Hepatocyte (in vitro differentiated cells): ENCODE measurements at places on chromosomes 3 and 15. TPM values are rescaled to one million over a fixed set of nuclear protein-coding genes. Genes with fewer than 3 reads are reported as not detected.

Gene CYP1A1
- 19.1 and 22.6 TPM in 2 replicates for polyA plus RNA-seq

Gene LRRC31
- polyA plus RNA-seq, result 1.1 and 1.4 TPM in 2 replicates

Gene IQCF5
- not detected in 2 replicates for polyA plus RNA-seq

Gene WDR93
- polyA plus RNA-seq, result 0.57 TPM in 1 of 2 replicates, not detected in the other

Gene ACAN
- polyA plus RNA-seq, result 0.13 and 0.34 TPM in 2 replicates

DNA sequence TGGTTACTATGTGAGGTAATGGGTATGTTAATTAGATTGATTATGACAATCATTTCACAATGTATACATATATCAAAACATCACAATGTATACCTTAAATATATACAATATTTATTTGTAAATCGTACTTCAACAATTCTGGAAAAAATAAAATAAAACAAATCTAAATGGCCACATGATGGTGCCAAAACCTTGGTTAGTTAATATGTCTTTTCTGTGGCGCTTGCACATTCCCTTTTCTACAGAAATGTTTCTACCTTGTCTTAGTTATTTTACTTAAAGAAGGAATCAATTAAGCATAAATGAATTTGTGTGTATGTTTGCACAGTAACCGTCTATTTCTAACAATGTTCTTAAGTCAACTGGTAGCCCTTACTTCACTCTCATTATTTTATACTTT is 53.4 kb downstream of the OXSM start:
- no peak for DNase-seq
- no peaks in the 10 kb centered on the region for H3K27me3 ChIP-seq
- no peak overlapping the region for H3K27ac ChIP-seq
- no peaks in the 10 kb centered on the region for H3K36me3 ChIP-seq
- H3K4me1 ChIP-seq, result no peaks in the 10 kb centered on the region

- no peaks in the 10 kb centered on the region for H3K36me3 ChIP-seq
- no peak overlapping the region for H3K27ac ChIP-seq
- DNase-seq, result no peak
- no peaks in the 10 kb centered on the region for H3K27me3 ChIP-seq
- no peak overlapping the region for H3K4me3 ChIP-seq
Measured at GRCh38 chr3:174330303-174330702, 528.8 kb upstream of the NAALADL2 start.

- no peaks in the 10 kb centered on the region for H3K4me1 ChIP-seq
- no peaks in the 10 kb centered on the region for H3K27me3 ChIP-seq
- H3K4me3 ChIP-seq, result no peak overlapping the region
- no peaks in the 10 kb centered on the region for H3K36me3 ChIP-seq
- DNase-seq, result no peak
Measured at GRCh38 chr3:149042789-149043386, 43.4 kb downstream of the HLTF start.

GRCh38 chr3:52364322-52365035 is 48.4 kb downstream of the DNAH1 start:
- H3K27ac ChIP-seq, result no peak overlapping the region
- no peak overlapping the region for H3K4me3 ChIP-seq
- DNase-seq, result no peak
- H3K4me1 ChIP-seq, result no peaks in the 10 kb centered on the region

DNA sequence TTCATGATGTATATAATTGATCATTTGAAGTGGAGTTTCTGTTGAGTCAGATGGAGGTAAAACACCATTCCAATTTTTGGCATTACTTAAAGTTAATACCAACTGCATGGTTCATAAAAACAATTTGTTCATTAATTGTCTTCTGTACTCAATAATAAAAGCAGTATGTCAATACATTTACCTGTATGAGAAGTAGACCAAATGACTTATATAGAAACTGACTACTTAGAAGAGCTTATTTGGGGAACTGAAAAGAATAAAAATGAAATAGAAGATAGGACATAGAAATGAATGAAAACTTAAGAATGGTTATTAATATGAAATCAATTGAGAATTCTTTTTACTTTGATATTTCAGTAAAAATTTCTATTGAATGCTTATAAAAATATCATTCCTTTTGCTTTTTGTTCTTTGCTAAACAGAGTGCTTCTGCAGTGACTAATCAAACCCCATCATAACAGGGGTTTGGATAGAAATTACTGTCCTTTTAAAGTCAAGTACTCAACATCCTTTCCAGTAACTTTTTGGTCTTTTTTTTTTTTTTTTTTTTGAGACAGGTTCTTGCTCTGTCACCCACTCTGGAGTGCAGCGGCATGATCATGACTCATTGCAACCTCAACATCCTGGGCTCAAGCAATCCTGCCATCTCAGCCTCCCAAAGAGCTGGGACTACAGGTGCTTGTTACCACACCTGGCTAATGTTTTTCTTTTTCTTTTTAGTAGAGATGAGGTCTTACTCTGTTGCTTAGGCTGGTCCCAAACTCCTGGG is 6.5 kb upstream of the CRYBG3 start:
- no peaks in the 10 kb centered on the region for H3K36me3 ChIP-seq
- H3K4me3 ChIP-seq, result no peak overlapping the region
- H3K27ac ChIP-seq, result no peak overlapping the region
- no peaks in the 10 kb centered on the region for H3K4me1 ChIP-seq
- no peak for DNase-seq
- peaks cover 9% of the 10 kb centered on the region for H3K27me3 ChIP-seq

- H3K36me3 ChIP-seq, result no peaks in the 10 kb centered on the region
- H3K4me1 ChIP-seq, result peaks cover 8% of the 10 kb centered on the region
- H3K4me3 ChIP-seq, result no peak overlapping the region
Measured at GRCh38 chr15:39434163-39434562, 146.7 kb upstream of the THBS1 start.

DNA sequence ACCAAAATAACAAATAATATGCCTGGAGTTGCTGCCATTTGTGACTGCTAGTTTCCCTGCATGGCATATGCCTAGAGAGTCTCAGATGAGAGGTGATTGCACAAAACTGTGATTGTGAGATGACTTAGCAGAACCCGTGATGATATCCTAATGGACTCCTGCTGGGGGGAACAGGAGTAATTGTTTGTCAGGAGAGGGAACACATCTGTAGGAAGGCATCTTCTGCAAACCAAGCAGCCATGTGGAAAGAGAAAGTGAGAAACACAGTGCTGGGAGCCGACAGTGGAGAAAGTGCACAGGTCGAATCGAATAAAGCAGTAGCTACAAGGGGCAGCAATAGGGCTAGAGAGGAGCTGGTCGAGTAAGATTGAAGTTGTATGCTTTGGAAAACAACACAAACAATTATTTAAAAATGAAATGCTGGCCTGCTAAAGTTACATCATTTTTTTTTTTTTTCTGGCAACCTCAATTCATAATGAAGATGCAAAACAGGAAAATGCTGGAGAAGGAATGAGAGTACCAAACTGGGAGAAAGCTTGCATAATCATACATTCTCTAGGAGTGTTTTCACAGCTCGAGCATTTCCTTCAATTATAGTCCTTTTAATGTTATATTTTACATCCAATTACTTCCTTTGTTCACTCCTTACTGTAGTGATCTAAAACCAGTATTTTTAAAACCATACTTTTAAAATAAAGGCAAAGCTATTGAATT is 494.2 kb upstream of the AGTR1 start:
- no peak overlapping the region for H3K27ac ChIP-seq
- no peak for DNase-seq
- no peaks in the 10 kb centered on the region for H3K36me3 ChIP-seq
- no peaks in the 10 kb centered on the region for H3K4me1 ChIP-seq
- H3K27me3 ChIP-seq, result peaks cover 4% of the 10 kb centered on the region

- H3K27me3 ChIP-seq, result no peaks in the 10 kb centered on the region
- H3K36me3 ChIP-seq, result no peaks in the 10 kb centered on the region
- no peak for DNase-seq
- H3K27ac ChIP-seq, result no peak overlapping the region
Measured at GRCh38 chr3:149151843-149152242, 22.4 kb downstream of the HPS3 start.

- no peak overlapping the region for H3K27ac ChIP-seq
- H3K4me3 ChIP-seq, result no peak overlapping the region
- DNase-seq, result peak; percentile 74
- H3K36me3 ChIP-seq, result peaks cover 5% of the 10 kb centered on the region
- H3K27me3 ChIP-seq, result no peaks in the 10 kb centered on the region
Measured at GRCh38 chr3:196073255-196073753, 8.6 kb downstream of the TFRC start.

DNA sequence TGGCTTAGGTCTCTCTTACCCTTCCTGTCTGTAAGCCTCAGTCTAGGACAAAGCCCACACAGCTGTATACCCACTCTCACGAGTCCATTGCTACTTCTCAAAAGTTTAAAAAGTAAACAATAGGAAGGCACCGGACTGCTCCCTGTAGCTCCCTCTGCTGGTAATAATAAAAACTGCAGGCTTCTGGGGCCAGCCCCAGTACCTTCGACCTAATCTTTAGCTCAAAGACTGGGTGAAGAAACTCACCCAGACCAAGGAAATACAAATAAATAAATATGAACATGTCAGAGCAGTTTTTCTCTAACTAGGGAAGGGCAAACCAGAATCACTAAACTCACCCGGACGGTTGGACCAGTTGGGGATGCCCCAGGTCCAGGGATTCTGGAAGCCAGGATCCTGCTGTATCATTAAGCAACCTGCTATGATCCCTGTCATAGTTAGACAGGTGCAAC is 5.0 kb downstream of the FAM219B start:
- H3K4me3 ChIP-seq, result no peak overlapping the region
- H3K36me3 ChIP-seq, result peaks cover 8% of the 10 kb centered on the region
- H3K27me3 ChIP-seq, result no peaks in the 10 kb centered on the region
- H3K27ac ChIP-seq, result no peak overlapping the region

GRCh38 chr3:128404276-128405068 is 62.2 kb downstream of the DNAJB8 start:
- H3K27ac ChIP-seq, result no peak overlapping the region
- peaks cover 2% of the 10 kb centered on the region for H3K4me1 ChIP-seq
- no peak for DNase-seq

DNA sequence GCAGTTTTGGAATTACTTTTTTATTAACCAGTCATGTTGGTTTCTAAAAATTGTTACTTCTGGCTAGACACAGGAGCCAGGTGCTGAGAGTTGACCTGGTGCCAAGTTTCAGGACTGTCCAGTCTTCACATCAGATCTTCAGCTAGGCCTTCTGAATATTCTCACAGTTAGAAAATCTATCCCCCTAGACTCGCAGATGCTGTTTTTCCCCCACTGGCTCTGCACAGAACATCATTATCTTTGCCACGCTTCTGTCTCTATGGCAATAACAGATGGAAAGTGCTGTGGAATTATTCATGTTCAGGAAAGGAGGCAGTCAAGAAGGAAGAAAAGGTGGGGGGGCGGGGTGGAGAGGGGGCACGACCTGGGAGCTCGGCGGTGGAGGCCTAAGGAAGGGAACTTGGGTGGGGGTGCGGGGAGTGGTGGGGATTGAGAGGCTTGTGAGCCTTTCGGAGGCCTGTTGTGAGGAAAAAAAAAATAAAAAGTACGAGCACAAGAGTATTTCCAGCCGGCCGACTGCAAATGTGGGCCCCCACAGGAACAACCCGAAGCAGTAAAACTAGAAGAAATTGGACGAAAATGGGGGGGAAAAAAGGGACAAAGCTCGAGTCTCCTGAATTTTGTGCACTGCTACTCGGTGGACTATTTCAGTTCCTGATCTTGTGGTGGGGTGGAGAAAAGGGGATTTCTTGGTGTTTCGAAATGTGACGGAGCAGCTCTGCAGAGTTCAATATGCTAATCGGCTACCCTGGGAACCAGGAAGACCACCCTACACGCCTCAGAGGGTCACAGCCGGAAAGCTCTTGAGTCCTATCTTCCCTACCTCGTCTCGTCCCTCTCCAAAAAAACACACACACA is 1.5 kb upstream of the SKIL start:
- H3K27me3 ChIP-seq, result no peaks in the 10 kb centered on the region
- DNase-seq, result peak; percentile 76
- H3K4me1 ChIP-seq, result peaks cover 22% of the 10 kb centered on the region
- peak overlapping the region; percentile 96 for H3K27ac ChIP-seq
- peak overlapping the region; percentile 14 for H3K4me3 ChIP-seq

- no peak for DNase-seq
- no peaks in the 10 kb centered on the region for H3K27me3 ChIP-seq
- H3K4me1 ChIP-seq, result peaks cover 26% of the 10 kb centered on the region
- H3K36me3 ChIP-seq, result no peaks in the 10 kb centered on the region
- H3K27ac ChIP-seq, result peak overlapping the region; percentile 39
Measured at GRCh38 chr3:64209866-64210621, 15.2 kb downstream of the PRICKLE2 start.
